Inflammatory macrophage (primary cell): ENCODE measurements at places on chromosomes 7 and 10.
A peak's percentile ranks its signal among the peaks of the same experiment; 100 is the strongest.

DNA sequence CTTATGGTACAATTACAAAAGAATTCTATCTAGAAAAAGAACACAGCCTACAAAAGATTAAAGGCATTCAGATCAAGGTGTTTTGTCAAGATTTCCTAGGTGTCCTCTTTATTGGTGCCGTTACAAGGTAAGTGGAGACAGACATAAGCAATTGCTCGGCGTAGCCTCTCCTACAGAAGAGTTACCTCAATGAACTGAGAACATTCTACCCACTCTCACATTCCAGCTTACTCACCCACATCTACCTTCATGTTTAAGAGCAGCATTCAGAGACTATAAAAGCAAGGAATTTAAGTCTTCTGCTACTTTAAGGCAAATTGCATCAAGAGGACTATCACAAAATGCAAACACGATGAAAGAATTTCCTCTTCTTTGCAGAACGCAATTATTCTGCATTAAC is 29.5 kb downstream of the MPP7 start:
- no peak for DNase-seq

GRCh38 chr10:101708073-101708472 is 13.1 kb upstream of the FBXW4 start:
- DNase-seq: no peak

GRCh38 chr7:4042402-4043045 is 639.6 kb upstream of the FOXK1 start:
- DNase-seq: no peak

DNA sequence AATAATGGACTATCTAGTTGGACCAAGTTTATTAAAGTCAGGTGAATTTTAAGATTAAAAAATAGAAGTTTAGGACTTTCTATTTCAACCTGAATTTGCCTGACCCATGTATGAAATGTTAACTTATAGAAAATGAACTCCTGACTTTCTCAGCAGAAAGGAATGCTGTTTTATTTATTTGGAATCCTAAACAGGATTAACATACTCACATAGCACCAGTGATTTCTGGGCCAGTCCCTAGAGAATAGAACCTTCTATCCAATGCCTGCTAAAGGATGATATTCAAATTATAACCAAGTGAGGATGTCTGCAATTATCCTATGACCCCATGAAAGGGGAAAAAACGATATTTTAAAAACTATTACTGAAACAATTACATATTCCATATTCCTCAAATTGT is 148.8 kb downstream of the CHRM2 start:
- DNase-seq: no peak

DNA sequence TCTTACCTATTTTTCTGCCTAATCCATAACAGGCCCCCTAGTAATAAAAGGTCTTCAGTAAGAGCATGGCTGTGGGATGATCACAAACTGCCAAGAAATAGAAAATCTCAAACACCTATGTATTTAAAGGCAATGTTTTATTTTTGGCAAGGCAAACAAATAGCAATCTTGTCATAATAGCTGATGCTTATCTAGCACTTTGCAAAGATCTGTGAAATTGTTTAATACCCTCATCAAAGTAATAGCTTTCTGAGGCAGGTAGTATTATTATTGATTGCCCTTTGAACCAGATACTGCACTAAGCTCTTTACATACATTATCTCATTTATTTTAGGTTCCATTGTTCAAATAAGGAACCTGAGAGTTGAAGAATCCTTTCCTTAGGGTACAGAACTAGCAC is 1.6 kb upstream of the CADPS2 start:
- no peak for DNase-seq

GRCh38 chr7:4270268-4270667 is 411.8 kb upstream of the FOXK1 start:
- no peak for DNase-seq

GRCh38 chr10:80260295-80261243 is 28.9 kb downstream of the MAT1A start:
- peak; percentile 38 for DNase-seq

- DNase-seq: no peak
Measured at GRCh38 chr7:67407392-67408071, 410.9 kb downstream of the TYW1 start.

- no peak for DNase-seq
Measured at GRCh38 chr10:52918714-52919305, 146.2 kb upstream of the MBL2 start.

DNA sequence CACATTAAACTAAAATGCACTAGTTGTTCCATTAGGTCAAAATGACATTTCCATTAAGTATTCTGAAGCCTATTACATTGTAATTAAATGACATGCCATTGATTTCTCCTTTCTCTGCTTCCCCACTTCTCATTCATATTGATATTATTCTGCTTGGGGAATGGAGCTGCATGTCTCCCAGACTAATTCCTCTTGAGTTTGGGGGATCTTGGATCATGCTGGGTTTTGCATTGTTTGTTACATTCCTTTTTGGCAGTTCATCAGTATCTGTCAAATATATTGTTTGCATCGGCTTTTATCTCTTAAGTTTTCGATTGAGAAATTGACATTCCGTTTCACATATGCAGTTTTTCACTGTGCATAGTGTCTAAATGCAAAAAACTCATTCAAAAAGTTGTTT is 65.1 kb upstream of the CYP26C1 start:
- DNase-seq: no peak

DNA sequence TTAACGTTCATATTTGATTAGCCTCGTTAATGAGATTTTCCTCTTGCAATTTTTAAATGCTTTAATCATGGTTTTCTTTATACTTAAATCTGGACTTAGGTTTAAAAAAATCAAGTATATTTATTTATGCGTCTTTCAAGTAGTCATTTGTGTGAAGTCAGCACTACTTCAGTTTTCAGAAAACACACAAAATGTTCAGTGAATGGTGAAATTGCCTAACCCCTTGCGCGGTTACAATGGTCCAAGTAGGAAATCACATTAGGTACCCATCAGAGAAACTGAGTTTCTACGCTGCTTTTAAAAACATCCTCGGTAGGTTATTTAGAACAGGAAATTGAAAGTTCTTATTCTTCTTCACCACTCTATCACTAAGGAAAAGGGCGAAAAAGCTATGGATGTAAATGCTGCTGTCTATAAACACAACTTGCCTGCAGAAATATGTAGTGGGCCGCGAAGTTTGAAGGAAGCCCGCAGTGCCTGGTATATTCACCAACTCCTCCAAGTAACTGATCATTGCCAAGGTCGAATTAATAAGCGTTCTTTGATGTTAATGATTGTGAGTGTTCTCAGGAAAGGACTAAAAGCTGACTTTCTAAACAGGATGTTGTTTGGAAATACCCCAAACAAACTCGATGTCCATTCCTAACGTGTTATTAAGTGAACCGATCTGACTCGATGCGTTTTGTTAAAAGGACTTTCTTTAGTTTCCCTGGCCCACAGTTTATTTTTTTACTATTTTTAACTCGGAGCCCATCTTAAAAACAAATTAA is 1.0 kb downstream of the SYPL1 start:
- DNase-seq: no peak

DNA sequence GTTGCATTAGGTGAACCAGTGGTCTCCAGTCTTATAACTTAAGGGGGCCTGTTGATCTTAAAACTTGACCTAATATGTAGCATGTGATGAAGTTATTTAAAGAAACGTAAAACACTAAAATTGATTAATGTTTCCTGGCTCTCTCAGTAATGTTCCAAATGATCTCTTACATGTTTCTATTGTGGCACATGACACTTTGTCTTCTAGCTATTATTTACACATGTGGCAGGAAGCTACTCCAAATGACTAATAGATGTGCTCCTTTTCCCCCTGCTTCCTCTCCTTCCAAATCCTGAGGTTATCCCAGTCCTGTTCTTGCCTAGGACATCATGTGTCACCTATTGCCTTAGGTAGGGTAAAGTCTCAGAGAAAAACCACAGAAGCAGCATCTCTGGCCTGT is 89.4 kb downstream of the FAS start:
- DNase-seq: no peak

DNA sequence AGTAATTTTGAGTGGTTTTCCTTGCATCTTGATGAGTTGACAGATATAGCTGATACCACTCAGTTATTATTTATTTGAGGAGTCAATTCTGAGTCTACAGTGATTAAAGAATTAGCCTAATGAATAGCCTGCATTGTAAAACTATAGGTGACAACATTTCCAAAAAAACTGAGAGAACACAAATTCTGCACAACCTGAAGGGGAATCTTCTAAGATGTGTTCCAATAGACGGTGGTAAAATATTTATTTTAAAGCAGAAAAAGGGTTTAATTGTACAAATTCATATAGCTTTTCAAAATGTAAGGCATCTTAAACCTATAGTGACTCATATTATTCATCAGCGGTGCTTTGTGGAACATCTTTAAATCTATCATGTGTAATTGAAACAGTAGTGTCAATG is 200.4 kb downstream of the RNLS start:
- DNase-seq: no peak

- no peak for DNase-seq
Measured at GRCh38 chr7:135728136-135728669, at the start of gene SLC13A4. Gene SLC13A4 (minus strand): TSS chr7:135728186. CDS start chr7:135727496, 690 bp downstream.

DNA sequence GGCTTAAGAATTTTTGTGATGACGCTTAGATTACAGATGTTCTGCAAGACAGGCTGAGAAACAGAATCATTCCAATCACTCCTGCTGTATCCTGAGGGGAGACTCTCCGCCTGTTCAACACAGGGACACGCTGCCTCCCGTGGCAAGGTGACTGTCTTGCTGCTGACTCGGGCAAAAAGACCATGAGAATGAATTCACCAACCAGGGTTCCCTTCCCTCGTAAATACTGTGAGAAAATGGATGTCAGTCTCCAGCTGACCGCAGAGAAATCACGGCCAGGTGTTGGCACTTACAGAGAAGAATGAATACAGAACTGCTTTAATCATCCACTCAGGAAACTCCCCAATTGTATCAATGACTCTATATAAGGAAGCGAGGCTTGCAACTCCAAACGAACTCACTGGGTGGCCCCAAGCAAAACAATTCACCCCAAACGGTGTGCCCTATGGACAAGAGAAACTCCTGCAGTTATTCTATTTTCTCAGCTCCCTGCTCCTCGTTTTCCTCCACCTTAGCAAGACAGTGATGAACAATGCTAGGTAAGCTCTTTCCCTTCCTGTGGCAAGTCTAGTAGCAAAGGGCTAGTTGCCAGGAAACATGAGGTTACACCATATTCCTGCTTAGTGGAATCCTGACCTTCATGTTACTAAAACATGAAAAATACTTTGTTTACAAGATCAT is 22.8 kb downstream of the GNA12 start:
- DNase-seq: peak; percentile 37
